ENCODE measurements at places on chromosomes 2 and 18.

DNA sequence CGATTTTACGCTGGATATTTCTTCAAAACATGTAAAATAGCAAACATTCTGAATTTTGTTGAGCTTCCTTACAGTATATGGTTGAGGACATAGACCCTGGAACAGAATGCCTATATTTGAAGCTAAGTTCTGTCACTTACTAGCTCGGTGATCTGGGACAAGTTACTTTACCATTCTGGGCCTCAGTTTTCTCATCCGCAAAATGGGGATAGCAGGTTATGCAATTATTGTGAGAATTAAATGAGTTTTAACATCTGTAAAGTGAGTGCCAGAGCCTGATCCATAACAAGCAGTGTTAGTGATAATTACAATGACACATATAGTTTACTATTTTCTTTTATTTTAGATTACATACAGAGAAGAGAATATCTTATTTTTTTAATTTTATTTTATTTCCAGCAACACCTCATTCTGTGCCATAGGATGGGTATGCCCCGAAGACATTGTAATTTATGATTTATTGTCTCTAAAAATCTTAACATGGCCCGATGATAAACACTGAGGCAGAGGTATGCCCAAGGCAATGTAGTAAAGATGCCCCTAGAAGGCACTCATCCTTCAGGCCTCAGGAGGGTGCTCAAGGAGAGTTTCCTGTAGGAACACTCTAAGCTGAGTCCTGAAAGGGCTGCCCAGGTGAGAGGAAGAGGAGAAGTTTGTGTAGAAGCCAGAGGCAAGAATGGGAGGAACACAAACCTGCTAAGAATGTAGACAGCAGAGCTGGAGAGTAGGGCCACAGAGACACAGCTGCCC, 250.9 kb downstream of the BCL11A start:
- DNase-seq: no peak

GRCh38 chr2:193847991-193848390, 1653.3 kb upstream of the TMEFF2 start:
- DNase-seq: no peak

- DNase-seq: no peak
Observed at GRCh38 chr2:26458365-26459042, 19.4 kb downstream of the OTOF start.

- DNase-seq: no peak
Observed at GRCh38 chr2:128867936-128868636, 549.4 kb upstream of the HS6ST1 start.

- DNase-seq: no peak
Observed at GRCh38 chr2:160608599-160608998, 115.0 kb upstream of the RBMS1 start.

DNA sequence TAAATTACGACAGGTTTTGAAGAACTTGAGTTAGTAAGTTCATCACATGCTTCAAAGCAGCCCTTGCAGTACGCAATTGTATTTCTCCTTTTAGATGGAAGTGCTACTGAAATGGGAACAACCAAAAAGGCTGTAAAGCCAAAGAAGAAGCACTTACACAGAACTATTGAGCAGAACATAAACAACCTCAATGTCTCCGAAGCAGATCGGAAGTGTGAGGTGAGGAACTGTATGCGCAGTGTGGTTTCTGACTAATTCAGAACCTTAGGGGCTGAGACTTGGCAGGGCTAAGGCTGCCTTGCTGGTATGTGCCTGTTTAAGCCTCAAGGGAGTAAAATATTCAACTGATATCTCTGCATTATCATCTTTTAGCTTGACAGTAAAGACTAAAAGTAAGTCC, 8.4 kb downstream of the NCAPH start:
- DNase-seq: no peak

- no peak for DNase-seq
Observed at GRCh38 chr2:149904352-149905175, 317.0 kb upstream of the MMADHC start.

GRCh38 chr2:231764124-231764523, 17.0 kb downstream of the PDE6D start:
- DNase-seq: no peak

GRCh38 chr2:148802448-148803220, 72.4 kb upstream of the KIF5C start:
- no peak for DNase-seq

DNA sequence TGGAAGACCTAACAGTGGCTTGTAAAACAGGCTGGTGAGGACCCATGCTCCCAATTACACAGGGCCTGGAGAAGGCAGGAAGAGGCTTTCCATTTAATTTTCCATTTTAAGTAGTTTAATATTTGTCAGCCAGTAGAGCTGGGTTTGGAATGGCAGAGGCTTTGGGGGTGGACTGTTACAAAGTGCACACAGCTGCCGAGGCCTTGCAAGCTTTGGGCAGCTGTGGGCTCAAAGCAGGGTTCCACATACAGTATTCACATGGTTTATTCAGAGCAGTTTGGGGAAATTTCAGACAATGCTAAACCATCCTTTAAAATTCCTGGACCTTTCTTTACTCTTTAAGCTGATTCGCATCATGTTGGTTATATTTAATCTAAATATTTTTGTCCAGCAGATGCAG, 132.6 kb downstream of the WDSUB1 start:
- no peak for DNase-seq

GRCh38 chr18:68152770-68153169, 562.1 kb downstream of the TMX3 start:
- DNase-seq: no peak

DNA sequence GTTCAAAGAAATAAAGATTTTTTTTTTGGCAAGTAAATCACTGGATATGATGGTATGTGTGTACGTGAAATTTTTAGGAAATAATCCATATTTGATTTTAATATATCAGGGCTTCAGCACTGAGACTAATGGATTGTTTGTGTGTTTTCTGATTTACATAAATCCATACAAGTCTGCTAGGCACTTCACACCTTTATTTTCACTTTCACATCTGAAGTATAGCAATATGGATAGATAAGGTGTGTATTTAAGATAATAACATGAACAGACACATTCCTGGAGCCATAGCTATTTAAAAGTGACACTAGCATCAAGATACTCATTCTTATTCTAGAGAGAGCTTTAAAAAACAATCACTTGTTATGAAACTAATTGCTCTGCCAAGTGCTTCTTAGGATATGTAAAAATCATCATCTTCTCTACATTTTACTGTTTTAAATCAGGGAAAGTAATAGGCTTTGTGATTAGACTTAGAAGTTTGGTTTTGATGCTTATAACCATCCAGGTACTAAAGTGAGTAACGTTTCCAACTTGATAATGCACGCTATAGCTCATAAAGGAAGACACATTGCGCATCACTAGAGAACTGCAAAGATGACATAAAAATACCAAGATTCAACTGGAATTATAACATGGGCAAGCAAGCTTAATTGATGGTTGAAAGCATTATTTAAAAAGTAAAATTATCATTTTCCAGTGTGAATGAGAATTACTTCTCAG, 208.9 kb downstream of the ZEB2 start:
- DNase-seq: no peak

GRCh38 chr2:241273210-241274020, 42.1 kb downstream of the HDLBP start:
- no peak for DNase-seq

GRCh38 chr2:24809316-24810007, 16.2 kb downstream of the CENPO start:
- no peak for DNase-seq

Data from fibroblast of skin of left biceps (primary cell).